ENCODE measurements at places on chromosomes 7 and 10. TPM values are rescaled to one million over a fixed set of nuclear protein-coding genes. Genes with fewer than 3 reads are reported as not detected.

DNA sequence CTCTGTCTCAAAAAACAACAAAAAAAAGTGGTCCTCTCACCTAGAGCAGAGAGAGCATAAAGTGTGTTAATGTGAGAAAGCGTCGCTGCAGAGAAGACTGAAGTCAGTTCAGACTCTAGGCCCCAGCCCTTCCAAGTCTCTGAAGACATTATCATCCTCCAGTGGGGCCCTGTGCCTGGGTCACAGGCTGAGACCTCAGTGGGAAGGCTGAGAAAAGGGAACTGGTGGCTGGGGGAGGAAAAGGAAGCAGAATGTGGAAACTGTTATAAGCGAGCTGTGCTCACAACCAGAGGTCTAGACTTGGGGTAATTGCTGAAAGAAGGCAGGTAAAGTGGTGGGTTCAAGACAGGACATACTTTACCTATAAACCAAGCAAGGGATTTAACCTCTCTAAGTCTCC is 4.9 kb upstream of the RRP12 start:
- ATAC-seq = no peak

DNA sequence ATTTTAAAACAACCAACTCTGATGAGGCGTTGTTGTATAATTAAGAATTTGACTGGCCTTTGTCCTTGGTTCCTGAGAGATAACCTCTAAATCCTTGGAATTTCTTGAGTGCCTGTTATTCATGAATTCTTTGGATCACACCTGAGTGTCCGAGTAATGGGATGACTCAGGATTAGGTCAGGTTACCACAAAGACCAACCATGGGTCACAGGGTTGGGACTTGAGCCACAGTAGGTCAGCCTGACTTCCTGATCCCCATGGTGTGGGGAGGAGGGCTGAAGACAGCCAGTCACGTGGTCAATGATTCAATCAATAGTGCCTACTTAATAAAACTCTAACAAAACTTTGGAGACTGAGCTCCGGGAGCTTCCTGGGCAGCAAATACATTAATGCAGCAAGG is 192.5 kb downstream of the GFRA1 start:
- no peak for ATAC-seq

GRCh38 chr7:34299066-34299465 is 359.0 kb upstream of the NPSR1 start:
- ATAC-seq = no peak

GRCh38 chr10:114615600-114616007 is 42.5 kb downstream of the ABLIM1 start:
- no peak for ATAC-seq

DNA sequence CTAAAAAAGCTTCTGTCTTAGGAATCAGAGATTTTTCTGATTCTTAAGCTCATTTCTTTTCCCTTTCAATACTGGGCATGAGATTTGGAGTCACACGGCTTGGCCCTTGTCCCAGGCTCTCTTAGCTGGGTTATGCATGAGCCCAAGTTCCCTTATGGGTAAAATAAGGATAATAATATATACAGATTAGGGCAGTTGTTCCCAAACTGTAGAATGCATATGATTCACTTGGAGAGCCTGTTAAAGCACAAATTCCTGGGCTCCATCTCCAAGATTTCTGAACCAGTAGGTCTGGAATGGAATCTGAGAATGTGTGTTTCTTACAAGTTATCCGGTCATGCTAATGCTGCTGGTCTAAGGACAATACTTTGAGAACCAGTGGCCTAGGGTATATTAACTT is 154.0 kb downstream of the REEP3 start:
- ATAC-seq = no peak

GRCh38 chr10:62681211-62681940 is 123.1 kb upstream of the ADO start:
- no peak for ATAC-seq

DNA sequence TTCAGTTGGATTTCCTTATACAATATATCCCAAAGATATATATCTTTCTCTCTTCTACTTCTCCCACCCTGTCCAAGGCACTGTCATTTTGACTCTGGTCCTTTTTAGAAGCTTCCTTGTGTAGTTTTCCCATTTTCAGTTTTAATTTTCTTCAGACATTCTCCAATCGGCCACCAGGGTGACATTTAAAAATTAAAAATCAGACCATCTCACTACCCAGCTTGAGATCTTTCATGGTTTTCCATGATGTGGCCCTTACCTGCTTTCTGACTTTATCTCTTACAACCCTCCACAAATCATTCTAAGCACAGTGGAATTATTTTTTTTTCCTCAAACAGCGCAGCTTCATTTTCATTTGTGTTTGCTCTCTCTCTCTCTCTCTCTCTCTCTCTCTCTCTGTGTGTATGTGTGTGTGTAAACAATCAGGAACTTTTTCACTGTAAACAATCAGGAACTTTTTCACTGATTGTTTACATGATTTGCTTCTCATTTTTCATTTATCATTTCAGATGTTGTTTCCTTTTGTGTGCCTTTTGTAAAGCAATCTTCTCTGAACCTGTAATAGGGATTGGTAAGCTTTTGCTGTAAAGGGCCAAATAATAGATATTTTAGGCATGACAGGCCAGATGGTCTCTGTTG is 348.9 kb downstream of the ATRNL1 start:
- no peak for ATAC-seq

DNA sequence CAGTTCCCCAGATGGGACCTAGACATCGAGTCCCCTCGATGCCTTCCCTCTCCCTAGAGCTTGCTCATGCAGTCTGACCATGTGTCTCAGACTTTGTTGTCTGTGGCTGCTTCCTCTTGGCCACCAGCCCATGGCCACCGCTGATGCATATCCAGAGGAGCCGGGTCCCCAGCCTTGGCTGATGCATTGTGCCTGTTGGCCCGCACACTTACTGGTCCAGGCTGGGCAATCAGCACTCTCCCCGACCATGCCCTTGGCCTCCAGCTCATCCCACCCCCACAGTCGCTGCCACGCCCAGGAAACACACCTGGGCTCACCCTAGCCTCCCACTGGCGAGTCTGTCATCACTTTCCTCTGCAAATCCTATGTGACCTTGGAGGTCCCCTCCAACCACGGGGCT is 10.1 kb downstream of the NPC1L1 start:
- ATAC-seq = no peak

GRCh38 chr7:44897309-44897708 is 12.0 kb upstream of the PURB start:
- ATAC-seq = no peak

GRCh38 chr10:66836771-66837170 is 89.1 kb upstream of the LRRTM3 start:
- ATAC-seq = no peak

DNA sequence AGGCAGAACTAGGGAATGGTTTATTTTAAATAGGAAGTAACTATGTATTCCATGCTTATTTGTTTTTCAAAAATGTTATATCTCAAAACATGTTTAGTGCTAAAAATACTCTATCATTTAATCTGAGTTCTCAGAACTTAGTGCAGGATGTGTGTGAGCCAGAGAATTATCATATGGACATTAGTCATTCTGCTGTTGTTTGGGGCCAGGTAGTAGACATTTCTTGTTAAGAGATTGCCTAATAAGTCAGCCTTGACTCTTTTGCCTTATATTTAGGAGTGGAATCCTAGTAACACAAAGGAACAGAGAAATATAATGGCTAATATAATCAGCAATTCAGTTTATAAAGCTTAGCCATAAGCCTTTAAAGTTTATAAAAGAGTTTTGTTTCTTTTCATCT is 149.8 kb downstream of the CCSER2 start:
- ATAC-seq = peak; percentile 61

- ATAC-seq = no peak
Measured at GRCh38 chr7:29328045-29328444, 133.5 kb downstream of the CHN2 start.

DNA sequence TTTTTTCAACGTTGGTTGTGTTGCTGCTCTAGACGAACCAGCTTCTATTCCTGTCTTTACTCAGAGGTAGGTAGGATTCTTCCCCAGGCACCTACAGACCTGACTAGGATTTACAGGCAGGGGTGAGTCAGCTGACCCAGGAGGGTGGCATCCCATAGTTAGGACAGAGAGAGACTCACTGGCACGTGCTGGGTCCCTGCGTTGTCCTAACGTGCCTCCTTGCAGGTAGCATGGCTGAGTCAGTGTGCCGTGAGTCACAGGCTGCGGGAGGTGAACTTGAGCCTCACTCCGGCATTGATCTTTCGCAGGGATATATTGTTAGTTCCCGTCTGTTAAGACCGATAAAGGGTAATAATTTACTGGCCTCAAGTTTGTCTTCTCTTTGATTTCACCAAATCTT is 96.5 kb downstream of the PFKFB3 start:
- no peak for ATAC-seq

The HGF gene
- 0.25 TPM for total RNA-seq

The BUD23 gene
- 40.9 TPM for total RNA-seq

The BBIP1 gene
- 29.9 TPM for total RNA-seq
